ENCODE measurements at places on chromosomes 1 and 21.

GRCh38 chr1:222732216-222733159 is 4.5 kb upstream of the FAM177B start:
- DNase-seq: peak; percentile 64

- no peak for DNase-seq
Observed at GRCh38 chr1:154736841-154737240, 128.9 kb upstream of the ADAR start.

GRCh38 chr1:28259934-28260802 is 850 bp downstream of the SESN2 start:
- peak; percentile 31 for DNase-seq

DNA sequence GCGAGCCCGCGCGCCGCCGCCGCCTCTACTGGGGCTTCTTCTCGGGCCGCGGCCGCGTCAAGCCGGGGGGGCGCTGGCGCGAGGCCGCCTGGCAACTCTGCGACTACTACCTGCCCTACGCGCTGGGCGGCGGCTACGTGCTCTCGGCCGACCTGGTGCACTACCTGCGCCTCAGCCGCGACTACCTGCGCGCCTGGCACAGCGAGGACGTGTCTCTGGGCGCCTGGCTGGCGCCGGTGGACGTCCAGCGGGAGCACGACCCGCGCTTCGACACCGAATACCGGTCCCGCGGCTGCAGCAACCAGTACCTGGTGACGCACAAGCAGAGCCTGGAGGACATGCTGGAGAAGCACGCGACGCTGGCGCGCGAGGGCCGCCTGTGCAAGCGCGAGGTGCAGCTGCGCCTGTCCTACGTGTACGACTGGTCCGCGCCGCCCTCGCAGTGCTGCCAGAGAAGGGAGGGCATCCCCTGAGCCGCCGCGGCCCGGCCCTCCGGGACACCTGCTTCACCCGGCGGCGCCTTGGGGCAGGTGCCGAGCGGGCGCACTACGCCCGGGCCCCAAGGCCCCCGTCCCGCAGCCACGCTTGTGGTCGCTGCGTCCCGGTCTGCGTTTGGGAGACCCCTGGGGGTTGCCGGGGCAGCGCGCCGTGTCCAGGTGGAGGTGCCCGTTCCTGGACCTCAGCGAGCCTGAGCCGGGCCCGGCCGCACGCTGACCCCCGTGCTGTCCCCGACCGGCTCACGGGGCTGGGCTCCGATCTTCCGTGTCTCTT is 944 bp downstream of the B3GALT6 start:
- no peak for DNase-seq

DNA sequence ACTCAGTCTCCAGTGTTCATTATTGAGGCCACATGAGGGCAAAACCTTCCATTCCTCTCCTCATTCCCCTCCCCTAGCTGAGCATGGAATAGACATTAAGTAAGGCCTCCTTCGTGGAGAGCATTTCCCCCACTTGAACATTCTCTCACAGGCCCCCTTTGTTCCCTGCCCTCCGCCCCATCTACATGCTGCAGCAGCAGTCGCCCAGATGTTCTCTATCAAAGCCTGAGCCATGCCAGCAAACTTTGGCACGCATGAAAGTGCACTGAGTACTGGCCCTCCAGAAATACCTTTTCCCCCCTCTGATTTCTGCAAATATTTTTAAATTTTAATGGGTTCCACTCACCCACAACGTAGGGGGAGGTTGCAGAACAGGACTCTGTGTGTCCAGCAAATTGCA is 20.9 kb upstream of the GORAB start:
- no peak for DNase-seq

GRCh38 chr1:151775894-151776664 is 12.8 kb upstream of the MRPL9 start:
- DNase-seq: no peak
